ENCODE measurements at places on chromosomes 16 and 17.
A peak's percentile ranks its signal among the peaks of the same experiment; 100 is the strongest.

GRCh38 chr17:5587438-5588032, 3.2 kb upstream of the NLRP1 start:
- peak; percentile 49 for DNase-seq

GRCh38 chr17:75269844-75270217, 1.2 kb downstream of the MIF4GD start:
- no peak for DNase-seq

DNA sequence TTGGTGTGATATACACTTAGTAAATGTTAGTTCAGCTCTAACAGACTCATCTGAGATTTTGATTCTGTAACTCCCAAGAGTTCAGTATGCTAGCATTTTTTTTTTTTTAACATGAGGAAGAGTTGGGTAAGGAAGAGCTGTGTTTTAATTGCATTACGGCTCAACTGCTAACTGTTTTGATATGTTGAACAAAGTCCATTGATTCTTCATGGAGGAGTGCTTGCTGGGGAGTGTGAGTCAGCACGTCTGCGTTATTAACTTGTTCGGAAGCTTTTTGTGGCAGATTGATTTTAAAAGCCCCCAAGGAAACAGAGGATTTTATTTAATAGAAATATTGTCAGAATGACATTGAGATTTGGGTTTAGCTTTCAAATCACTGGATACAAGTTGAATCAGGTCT, 45.8 kb downstream of the PITPNC1 start:
- no peak for DNase-seq

GRCh38 chr16:50304467-50305440, 38.4 kb downstream of the ADCY7 start:
- DNase-seq: no peak

DNA sequence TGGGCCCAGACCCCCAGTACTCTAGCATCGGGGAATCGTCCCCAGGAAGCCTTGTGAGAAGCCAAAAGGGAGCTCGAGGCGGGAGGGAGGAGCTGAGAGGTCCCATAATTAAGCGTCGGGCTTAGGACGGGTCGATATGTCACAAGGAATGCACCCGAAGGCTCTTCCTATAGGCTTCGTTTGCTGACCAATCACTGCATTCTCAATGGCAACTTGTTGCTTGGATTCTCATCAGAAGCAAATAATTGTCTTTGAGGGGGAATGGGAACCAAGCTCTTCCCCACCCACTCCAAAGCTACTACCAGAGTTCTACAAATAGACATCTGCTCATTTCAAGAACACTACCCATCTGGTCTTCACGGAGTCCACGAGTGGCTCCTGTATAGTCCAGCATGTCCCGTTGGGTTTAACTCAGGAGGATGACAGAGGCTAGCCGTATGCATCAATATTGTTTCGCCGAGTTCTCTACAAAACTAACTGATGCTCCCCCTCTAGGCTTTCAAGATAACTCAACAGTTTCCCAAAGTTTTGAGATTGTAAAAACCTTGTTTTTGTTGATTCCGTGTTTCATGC, 628 bp upstream of the BLMH start:
- no peak for DNase-seq
